ENCODE measurements at places on chromosomes 13 and 19. TPM values are rescaled to one million over a fixed set of nuclear protein-coding genes. Genes with fewer than 3 reads are reported as not detected.

The IZUMO4 gene
- total RNA-seq: 2.7 TPM

The DIRAS1 gene
- total RNA-seq: not detected

The GRIN3B gene
- not detected for total RNA-seq

The CEBPA gene
- total RNA-seq: 21.3 TPM

The SYT5 gene
- total RNA-seq: 1.5 TPM

The CRB3 gene
- 101 TPM for total RNA-seq

The NBEA gene
- total RNA-seq: not detected

The LRFN3 gene
- total RNA-seq: 3.0 TPM

The S1PR5 gene
- total RNA-seq: not detected

The ZNF121 gene
- 21.5 TPM for total RNA-seq

The CGB2 gene
- total RNA-seq: not detected

The SULT2A1 gene
- not detected for total RNA-seq

The ATXN8OS gene
- total RNA-seq: not detected

The CDX2 gene
- total RNA-seq: 4.1 TPM

The IRGC gene
- 0.08 TPM for total RNA-seq

The TTYH1 gene
- not detected for total RNA-seq

The TEX101 gene
- not detected for total RNA-seq

The CEACAM21 gene
- not detected for total RNA-seq

The RNF113B gene
- not detected for total RNA-seq

The MYO1F gene
- total RNA-seq: not detected

The LILRB2 gene
- not detected for total RNA-seq

The MBD3L1 gene
- not detected for total RNA-seq

The EPS8L1 gene
- total RNA-seq: 543 TPM

The VSTM2B gene
- total RNA-seq: not detected

The ZNF534 gene
- not detected for total RNA-seq

The KATNAL1 gene
- total RNA-seq: 0.05 TPM

The CLIP3 gene
- 0.13 TPM for total RNA-seq

The LPAR6 gene
- 4.8 TPM for total RNA-seq

The CABP5 gene
- total RNA-seq: not detected

The ACER1 gene
- total RNA-seq: not detected

The CCDC70 gene
- total RNA-seq: not detected

The TMPRSS9 gene
- total RNA-seq: 0.31 TPM

The LILRB1 gene
- total RNA-seq: not detected

The CRLF1 gene
- total RNA-seq: not detected

The FCER2 gene
- total RNA-seq: not detected

The ZNF850 gene
- total RNA-seq: 0.34 TPM

The OR10H1 gene
- total RNA-seq: not detected

The IRF3 gene
- total RNA-seq: 432 TPM

The ZNF260 gene
- total RNA-seq: 0.31 TPM

The FAM216B gene
- not detected for total RNA-seq

The ERFL gene
- total RNA-seq: 0.39 TPM

The SYNGR4 gene
- 1.2 TPM for total RNA-seq

The GSX1 gene
- total RNA-seq: not detected

The CD70 gene
- total RNA-seq: not detected

The KIR3DL1 gene
- total RNA-seq: not detected

The FBXO17 gene
- total RNA-seq: not detected

The OCEL1 gene
- 8.7 TPM for total RNA-seq

The TNFSF11 gene
- total RNA-seq: not detected

The LHB gene
- total RNA-seq: not detected

The PSPN gene
- total RNA-seq: 0.28 TPM

The PLPP2 gene
- total RNA-seq: 231 TPM

The GADD45B gene
- 15.2 TPM for total RNA-seq

The ATP4A gene
- not detected for total RNA-seq

The GRIN2D gene
- total RNA-seq: 12.6 TPM

The CDADC1 gene
- total RNA-seq: 6.5 TPM
